ENCODE measurements at places on chromosomes 3 and 15.

DNA sequence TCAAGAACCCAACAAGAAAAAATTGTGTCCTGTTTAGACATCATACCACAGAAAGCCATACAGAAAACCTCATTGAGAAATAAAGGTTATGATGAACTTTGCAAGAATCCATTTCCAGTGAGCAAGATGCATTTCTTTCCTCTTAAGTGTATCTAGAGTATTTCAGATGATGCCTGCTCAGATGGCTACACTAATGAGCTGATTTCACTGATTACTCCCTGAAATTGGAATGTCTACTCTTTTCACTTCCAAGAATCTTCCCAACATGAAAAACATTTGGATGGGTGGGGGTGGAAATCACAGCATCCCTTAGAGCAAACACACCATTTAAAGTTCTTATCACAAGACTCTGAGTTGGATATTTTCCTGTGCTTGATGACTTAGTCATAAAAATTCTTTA, 41.4 kb upstream of the IL12A start:
- no peak for DNase-seq

DNA sequence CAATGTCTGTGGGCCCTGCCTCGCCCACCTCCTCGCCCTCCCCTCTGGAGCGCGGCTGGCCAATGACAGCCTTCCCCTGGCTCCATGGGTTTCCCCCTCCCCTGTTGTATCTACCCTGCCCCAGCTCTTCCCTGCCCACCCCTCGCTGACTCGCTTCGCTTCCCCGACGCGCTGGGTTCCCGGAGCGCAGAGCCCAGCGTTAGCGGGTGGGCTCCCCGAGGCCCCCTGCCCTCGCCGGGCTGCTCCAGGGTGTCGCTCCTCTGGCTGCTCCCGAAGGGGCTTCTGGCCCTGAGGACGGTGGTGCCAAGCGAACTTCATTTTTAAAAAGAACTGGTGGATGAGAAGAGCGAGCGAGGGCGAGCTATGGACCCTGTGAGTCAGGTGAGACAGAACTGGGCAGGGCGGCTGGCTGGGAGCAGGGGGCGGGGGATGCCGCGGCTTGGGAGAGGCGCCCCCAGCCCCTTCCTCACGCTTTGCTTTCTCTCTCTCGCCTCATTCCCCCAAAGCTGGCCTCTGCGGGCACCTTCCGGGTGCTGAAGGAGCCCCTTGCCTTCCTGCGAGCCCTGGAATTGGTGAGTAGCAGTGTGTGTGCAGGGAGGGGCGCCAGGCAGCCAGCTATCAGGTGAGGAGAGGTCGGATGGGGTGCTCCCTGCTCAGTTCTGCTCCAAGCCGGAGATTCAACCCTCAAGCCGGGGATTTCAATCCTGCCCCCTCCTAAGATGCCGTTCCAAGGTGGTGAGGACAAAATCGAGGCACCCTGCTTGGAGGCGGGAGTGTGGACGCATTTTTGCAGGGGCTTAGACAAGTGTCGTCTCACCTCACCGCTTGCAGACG, at the start of gene SYNPR:
TSS of gene SYNPR (plus strand) at position 138 of the 834 bp plus-strand sequence.
- DNase-seq: no peak

DNA sequence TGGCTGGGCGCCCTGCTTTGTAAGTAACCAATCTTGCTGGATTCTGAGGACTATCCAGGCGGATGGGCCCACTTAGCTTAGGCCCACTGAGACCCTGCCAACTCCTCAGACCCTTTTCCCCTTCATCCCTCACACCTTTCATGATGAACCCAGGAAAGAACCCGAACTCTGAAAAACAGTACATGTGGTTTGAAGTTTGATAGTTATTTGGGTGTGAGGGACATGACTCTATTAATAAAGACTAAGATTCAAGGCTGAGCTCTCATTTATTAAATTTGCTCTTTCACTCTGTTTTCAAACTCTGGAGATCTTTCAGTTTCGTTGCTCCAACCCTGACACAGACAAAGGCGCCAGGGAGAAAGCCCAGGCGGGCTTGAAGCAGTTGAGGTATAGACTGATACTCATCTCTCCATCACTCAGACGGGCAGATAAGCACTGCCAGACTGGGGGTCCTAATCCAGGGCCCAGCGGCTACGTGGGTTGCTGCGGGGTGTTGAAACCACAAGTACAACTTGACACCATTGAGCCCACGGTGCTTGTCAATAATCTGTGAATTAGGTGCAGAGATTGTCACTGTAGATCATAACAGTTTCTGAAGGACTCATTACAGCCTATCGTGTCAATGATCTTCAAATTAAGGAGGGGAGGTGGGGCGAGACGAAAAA, 7.2 kb upstream of the SOX2 start:
- DNase-seq: no peak

DNA sequence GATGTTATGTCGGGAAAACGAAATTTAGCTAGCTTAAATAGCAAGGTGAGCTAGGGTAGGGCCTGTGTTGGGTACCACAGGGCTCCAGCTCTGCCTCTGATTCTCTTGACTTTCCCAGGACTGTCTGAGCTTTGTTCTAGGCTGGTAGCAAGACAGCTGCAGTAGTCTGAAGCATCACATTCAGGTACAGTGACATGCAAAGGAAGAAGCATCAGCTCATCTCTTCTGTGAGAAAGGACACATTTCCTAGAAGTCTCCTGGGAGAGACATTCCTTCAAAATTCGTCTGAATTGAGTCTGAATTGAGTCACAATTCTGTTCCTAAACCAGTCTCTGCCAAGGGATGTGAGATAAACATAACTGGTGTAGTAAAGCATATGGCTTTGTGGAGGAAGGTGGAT, 8.5 kb upstream of the UBXN7 start:
- DNase-seq: no peak

GRCh38 chr3:9204253-9204992, 45.0 kb downstream of the SRGAP3 start:
- DNase-seq: no peak

GRCh38 chr15:74838746-74839525, 4.0 kb downstream of the ULK3 start:
- no peak for DNase-seq

DNA sequence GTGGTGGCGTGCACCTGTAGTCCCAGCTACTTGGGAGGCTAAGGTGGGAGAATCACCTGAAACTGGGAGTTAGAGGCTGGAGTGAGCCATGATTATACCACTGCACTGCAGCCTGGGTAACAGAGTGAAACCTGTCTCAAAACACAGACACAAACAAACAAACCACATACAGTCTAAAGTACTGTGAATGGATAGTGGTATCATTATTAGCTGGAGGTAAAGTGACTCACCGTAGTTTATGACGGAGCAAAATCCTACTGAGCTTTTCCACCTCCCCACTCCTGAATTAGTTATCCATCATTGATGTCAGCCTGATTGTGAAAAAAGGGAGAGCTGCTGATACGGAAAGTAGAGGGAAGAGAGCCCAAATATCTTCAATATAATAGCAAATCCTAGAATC, 3.2 kb upstream of the CNOT10 start:
- no peak for DNase-seq

DNA sequence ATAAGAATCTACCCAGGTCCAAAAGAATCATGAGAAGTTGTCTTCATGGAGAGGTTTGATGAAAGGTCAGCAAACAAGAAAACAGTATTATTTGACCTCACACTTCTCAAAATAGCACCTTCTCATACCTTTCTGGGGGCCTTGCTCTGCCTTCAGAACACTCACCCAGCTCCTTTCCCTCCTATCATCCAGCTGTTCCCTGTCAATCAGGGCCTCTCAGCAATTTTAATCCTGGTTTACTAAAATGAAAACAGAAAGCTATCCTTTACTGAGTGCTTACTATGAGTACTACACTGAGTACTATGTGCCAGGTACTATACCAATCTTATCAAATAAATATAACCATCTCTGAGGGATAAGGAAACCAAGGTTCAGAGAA, 138.6 kb downstream of the GAP43 start:
- DNase-seq: no peak

- DNase-seq: no peak
Measured at GRCh38 chr3:54304877-54305276, 182.5 kb downstream of the CACNA2D3 start.

DNA sequence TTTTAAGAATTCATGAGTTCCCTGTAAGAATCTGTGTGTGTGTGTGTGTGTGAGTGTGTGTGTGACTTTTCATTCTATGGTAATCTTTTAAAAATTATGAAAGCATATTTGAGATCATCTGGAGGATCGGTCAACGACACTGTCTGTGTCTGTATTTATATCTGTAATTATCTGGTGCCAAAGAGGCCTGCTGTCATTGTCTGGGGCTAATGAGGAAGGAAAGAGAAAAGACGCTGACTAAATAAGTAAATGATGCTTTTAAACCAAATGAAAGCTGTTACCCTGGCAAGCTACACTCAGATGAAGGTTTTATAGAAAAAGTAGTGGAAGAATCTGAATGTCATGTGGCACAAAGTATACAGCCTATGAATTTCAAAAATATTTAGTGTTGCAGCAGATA, 439.8 kb downstream of the RBMS3 start:
- no peak for DNase-seq

- DNase-seq: no peak
Measured at GRCh38 chr3:169864270-169864669, 5.5 kb downstream of the LRRC31 start.

DNA sequence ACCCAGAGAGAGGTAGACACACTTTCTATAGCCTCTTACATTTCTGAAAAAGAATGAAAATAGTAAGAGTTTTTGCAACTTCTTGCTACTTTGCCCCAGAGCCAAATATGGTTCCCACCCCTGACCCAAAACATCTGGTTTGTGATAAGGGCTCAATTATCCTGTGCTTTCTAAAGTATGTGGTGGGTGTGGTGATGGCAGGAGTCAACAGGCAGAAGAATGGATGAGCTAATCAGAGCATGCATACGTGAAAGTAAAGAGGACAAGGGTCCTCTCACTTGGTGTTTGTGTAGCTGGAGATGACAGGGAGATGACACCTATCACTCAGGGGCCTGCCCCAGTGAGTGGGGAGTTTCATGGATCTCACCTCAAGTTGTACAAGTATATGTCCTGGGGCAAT, 19.1 kb downstream of the KBTBD8 start:
- DNase-seq: no peak

DNA sequence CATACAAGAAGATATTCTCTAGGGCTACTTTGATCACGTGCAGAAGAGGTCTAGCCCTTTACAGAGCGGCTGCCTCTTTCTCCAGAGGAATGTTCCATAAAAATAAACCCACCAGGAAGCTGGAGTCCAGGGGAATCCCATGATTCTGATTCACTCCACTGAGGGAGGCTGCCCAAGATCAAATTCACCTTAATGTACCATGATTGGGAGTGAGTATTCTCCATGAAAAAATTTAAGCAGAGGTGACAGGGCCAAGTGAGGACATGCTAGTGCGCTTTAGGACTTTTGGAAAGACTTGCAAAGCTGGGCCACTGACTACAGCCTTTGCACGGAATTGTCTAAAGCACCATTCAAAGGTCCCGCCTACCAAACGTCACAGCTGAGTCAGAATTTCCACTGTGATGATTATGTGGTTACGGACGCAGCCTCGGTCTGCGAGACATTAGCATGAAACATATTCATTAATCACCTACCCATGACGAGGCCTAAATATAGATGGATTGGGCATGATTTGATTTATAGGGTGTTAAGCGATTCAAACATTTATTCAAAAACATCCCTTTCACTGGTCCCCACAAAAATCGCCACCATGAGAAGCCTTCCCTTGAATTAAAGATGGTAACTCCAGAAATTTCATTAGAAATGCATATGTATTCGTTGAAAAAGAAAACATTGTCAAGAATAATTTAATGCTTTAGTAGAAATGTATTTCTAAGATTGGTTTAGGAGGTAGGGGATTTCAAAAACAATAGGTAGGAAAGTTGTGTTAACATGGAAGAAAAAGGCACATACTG, 152.6 kb downstream of the GREM1 start:
- no peak for DNase-seq

GRCh38 chr15:32676169-32676568, 34.7 kb downstream of the SCG5 start:
- no peak for DNase-seq

DNA sequence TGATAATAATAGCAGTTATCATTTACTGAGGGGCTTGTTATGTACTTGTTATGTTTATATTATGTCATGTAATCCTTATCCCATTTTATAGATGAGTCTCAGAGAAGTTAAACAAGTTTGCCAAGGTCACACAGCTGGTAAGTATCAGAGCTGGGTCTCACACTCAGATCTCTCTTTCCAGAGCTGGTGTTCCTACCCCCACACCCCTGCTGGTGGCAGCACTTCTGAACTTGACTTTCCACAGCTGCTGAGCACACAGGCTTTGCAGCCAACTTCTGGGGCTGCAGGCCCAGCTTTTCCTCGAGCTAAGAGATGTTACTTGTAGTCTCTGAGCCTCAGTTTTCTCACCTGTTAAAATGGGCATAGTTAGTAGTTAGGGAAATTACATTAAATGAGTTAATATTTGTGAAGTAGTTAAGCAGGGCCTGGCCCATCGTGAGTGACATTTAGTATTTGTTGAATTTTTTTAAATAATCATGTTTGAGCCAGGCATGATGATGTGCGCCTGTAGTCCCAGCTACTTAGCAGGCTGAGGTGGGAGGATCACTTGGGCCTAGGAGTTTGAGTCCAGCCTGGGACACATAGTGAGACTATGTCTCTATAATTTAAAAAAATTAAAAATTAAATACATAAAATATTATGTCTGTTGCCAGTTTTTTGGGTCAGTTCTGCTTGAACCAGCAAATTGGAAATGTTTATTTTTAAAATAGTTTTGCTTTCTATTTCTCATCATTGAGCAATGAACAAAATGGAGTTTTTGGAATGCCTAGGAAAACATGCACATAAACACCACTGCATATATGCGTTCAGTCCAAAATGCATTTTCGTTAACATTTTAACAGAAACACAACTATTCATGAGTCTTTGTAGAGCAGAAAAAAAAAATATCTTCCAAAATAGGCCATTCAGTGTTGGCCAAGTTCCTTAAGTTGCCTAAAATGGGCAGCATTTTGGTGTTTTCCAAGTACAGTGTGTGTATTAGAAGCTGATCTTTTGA, 87.3 kb downstream of the SMAD6 start:
- DNase-seq: no peak

DNA sequence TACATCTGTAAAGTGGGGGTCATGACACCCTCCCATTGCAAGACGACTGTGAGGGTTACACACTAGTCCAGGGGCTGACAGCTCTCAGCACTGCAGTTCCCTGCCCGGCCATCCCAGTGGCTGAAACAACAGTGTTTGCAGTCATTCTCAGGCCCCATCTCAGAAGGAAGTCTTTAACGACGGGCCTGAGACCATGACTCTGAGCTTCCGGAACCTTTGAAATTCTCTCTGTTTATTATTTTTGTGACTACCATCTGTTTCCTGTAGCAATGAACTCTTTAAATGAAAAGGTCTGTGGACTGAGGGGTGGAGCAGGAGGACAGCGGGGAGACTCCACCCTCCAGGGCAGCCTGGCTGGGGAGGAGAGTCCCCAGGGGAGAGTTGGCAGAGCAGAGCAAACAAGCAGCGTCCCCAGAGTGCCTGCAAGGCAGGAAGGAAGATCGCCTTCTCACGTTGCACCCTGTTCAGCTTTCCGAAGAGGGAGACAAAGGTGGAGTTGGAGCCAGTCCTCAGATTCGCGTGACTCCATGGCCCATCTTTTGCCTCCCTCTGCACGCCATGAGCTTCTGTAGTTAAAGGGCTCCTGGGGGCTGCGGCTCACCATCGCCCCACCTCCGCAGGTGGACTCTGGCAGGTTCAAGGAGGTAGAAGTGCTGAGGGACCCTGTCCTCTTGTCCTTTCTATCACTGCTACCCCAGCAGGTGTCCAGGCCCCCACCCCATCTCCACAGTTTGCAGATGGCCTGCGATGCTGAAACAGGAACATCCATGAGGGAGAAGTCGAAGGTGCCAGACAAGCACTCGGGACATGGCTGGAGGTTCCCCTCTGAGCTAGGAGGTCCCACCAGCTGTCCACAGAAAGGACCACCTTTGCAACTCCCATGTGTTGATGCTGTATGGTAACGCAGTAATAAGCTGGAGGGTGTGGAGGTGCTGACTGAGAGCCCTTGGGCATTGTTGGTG, 525.8 kb upstream of the PROK2 start:
- DNase-seq: no peak

GRCh38 chr3:134094491-134094890, 64.8 kb upstream of the SLCO2A1 start:
- DNase-seq: no peak

All from cortex of kidney (tissue), 1 donor.